ENCODE measurements at places on chromosomes 4 and X.

DNA sequence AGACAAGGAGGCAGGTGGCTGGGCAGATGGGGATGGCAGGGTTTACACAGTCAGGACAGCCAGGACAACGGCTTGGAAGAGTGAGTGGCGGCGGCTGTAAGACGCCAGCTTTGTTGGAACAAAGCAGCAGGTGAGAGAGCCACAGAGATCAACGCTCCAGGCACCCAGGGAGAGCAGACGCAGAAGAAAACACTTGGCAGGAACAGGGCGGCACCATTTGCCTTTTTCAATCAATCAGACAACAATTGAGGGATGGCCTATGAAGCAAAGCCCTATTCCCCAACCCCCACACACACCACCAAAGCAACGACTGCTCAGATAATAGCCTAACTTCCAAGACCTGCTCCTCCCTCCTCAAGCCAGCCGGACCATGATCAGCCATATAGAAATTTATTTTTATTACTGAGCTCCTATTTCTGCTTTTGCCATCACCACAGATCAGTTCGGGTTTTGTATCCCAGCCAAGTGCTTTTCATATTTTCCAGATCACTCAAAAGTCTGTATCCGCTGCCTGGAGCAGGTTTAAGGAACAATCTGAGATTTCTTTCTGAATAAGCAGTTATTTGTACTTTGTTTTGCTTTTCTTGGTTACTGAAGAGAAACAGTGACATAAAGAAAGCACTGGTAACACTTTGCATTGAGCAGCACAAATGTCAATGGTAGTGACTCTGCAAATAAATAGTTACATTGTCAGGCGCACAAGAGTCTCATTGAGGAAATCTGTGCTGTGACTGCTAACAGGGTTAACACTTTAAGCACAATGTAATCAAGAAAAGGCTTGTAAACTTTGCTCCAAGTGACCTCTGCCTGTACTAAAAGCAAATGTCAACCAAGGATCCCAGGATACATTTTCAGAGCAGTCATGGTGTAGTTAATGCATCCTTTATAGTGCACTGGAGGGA lies 81.8 kb upstream of the RBPJ start:
- DNase-seq = peak; percentile 46

DNA sequence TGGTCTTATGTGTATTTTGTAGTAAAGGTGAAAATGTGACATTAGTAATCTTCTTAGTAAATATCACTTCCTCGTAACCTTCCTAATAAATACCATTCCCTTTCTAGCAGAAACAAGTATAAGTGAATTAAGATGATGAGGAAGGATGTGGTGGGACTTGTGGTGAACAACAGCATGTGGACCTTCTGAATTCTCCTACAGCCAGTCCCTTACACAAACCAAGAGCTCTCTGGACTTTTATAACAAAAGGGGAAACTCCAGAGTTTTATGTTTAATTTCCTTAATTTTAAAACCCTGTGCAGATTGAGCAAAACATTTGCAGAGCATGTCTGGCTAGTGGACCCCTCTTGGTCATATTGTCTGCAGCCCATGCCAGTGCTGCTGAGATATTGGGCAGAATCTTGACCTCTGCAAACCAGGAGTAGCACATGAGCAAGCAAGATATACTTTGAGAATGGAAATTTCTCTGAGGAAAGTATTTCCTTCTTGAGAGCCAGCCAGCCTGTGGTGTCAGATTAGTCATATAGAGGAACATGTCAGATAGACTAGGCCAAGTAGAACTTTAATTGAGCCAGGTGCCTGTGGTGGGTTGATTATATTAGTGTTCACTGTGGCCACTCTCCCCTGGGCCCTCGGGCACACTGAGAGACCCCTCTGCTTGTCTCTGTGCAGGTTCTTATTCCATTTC lies 328.2 kb downstream of the DKK2 start:
- DNase-seq = no peak

GRCh38 chr4:54872261-54872660 lies 214.5 kb downstream of the KIT start:
- peak; percentile 42 for DNase-seq

GRCh38 chr4:103400405-103400804 lies 202.3 kb upstream of the CENPE start:
- DNase-seq = no peak

DNA sequence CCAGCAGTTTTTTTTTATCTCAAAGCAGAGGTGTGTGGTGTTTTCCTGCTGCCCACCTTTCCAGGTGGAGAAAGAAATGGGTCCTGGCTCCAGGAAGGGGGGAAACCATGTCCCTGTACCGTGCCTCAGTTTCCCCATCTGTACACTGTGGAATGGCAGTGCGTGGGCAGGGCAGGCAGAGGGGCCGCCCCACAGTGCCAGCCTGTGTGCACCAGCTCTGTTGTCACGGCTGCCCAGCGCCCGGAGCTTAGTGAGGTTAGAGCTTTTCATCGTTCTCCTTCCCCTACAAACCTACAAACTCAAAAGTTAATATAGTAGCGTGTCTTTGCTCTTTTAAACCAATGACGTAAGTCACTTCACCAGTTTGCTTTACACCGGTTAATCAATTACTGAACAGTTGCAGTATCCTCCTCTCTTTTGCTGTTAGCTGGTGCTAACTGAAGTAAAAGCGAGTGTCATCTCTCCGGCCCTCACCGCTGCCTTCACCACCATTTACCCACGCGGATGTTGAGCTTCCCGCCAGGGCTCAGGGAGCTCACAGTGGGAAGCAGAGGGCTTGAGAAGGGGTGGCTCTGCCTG lies 114.8 kb upstream of the ADRA2C start:
- no peak for DNase-seq

DNA sequence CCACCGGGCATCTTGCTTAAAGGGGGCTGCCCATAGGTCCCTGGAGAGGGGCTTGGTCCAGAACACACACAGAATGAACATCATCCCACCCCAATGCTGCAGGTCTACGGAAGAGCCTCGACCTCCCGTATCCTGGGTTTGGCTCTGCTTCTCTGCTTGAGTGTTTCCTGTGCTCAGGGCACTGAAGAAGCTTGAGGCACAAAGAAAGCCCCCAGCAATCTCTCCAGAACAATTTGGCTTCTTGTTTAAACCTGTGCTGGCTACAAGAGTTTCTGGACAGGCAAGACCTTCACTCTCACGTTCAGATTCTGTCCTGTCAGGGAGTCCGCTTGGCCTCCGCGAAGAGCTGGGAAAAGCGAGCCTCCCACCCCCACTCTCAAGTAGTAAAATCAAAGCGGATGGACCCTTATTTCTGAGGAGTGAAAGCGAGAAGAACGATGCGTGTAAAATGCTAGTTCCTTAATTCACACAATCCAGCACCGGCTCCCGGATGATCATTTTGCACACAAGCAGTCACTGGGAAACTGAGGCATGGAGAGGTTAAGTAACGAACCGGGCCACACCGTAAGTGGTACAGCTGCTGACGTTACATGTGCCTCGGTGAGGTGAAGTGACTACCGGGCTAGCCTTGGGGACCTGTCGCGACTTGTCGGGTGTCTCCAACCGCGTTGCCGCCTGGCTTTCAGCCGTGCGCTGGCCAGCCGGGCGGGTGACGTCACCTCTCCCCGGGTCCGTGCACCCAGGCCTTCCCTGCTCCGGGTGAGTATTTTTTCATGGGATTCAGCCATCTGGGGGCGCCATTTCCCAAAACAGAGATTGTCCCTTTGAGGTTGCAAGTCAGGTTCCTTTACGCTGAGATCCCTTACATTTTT lies 3.1 kb upstream of the SFRP2 start:
- peak; percentile 60 for DNase-seq

DNA sequence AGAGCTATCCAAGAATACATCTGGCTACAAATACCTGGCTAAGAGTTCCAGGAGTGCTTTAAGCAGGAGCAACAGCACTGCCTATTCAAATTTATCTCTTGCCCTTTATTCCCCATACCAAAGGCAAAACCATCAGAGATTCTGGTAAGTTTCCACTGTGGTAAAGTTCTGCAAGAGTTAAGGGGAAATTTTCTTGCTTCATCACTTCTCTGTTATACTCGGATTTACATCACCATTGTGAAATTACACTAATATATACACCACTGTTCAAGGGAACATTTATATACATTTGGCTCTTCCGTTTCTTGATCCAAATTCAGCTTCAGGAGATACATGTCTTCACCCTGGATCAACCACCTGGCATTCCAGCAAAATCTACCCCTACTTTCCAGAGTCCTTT lies 70.8 kb upstream of the PTPN13 start:
- DNase-seq = no peak

DNA sequence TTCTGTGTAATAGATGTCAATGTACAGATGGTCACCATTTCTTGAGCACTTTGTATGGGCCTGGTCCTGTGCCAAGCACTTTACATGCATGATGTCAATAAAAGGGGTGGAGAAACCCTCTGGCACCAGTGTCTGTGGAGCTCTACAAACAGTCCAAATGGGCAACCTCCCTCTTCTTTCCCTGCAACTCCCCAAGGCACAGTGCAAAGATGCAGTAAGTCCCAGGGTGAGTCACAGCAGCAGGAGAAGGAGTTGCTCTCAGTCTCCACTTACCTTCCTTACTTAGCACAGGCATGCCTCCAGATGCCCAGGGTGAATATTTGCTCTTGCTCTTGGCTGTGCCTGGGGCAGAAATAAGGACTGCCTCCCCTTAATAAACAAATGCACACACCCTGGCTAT lies 4.3 kb downstream of the OCIAD2 start:
- no peak for DNase-seq

- no peak for DNase-seq
Measured at GRCh38 chr4:5973486-5974220, 44.6 kb downstream of the C4orf50 start.

GRCh38 chrX:71177327-71177726 lies 32.7 kb downstream of the NLGN3 start:
- peak; percentile 44 for DNase-seq

DNA sequence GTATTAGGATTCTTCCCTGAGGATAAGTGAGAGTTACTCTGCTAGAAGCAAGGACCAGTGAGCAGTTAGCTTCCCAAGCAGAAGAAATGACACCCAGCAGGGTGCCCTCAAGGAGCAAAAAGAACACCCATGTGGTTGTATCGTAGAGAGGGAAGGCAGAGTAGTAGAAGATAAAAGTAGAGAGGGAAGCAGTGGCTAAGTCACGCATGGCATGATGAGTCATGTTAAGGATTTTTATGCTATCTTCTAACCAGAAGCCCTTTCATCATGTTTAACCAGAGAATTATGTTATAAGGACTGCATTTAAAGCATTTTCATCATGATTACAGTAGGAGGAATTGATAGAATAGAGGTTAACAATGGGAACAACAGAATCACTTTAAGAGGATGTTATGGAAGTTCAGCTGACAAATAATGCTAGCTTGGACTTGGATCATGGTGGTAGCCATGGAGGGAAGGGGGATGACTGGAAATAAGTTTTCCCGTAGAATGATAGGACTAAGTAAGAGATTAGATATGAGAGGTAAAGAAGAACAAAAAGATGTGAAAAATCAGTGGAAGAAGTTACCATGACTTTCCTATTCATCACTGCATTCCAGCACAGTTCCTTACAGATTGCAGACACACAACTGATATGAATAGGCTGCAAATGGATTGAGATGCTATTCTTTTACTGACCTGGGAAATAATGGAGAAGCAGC lies 383.5 kb upstream of the INTU start:
- DNase-seq = no peak

GRCh38 chr4:111602848-111603247 lies 542.4 kb upstream of the FAM241A start:
- peak; percentile 33 for DNase-seq

DNA sequence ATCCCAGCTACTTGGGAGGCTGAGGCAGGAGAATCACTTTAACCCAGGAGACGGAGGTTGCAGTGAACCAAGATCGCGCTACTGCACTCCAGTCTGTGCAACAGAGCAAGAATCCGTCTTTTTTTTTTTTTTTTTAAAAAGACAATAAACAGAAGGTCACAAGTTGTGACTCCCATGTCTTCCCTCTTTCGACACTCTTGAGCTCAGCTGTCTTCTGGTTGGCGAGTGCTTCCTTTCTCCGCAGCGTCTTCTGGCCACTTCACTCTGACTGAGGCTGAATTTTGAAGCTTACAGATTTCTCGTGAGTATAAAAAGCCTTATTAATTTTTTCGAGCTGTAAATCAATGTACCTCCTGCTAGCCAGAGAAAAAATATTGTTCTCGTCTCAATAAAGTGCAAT lies 124.9 kb downstream of the STOX2 start:
- no peak for DNase-seq

DNA sequence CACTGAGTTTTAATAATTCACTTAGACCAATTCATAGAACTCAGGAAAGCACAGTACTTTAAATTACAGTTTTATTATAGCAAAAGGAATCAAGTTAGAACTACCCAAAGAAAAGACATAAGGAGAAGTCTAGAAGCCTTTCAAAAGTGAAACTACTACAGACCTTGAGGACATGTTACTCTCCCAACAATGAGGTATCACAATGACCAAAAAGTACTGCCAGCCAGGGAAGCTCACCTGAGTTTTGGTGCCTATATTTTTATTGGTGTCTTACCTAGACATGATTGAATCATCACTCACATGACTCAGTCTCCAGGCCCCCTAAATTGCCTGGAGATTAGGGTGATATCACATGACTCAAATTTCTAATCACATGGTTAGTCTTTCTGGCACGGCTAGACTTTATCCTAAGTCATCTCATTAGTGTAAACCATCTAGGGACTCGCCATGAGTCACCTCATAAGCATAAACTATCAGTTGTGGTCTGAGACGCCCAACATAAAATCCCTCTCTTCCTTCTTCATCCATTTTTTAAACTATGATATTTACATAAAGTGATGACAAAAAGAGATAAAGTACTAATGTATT lies 372.3 kb downstream of the TMA16 start:
- DNase-seq = no peak

DNA sequence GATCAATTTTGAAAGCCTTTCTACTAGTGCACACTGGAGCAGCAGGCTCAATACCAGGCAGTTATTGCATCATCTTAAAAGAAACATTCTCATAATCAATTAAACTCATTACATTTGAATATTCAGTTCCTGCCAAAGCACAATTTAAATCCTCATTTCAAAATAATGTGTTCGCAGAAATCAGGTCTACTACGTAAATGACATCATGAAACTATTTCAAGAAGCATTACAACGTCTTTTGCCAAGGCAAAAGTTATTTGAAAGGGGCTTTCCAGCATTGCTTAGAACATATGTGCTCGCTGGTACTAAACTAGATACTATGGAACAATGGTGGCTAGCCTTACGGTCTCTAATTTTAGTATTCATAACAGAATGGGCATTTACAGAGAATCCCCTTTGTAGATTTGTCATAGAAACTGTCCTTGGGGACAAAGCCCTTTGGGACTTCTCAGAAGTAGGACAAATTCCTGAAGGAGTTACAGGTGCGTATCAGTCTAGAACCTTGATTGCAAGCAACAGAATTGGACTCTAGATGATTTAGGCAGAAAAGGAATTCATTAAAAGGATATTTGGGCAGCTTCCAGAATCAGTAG lies 27.6 kb upstream of the HUWE1 start:
- DNase-seq = no peak

DNA sequence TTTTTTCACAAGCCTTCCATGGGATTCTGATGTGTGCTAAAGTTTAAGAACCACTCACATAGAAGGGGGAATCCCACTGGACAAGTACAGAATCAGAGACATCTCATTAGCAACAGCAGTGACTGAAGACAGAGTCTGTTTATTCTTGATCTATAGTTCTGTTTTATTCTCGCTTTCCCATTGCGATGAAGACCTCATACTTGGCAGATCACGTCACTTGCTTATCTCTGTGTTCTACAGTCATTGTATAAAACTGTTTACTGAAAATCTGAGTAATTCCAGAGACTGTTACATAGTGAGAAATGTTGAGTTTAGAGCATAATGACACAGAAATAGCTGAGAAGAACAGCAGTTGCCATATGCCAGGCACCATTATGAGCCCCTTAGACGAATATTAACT lies 185.5 kb downstream of the PTTG2 start:
- DNase-seq = peak; percentile 98
